Ascending aorta (tissue), 2 donors: ENCODE measurements at places on chromosomes 16 and 17. TPM values are rescaled to one million over a fixed set of nuclear protein-coding genes. Genes with fewer than 3 reads are reported as not detected.

DNA sequence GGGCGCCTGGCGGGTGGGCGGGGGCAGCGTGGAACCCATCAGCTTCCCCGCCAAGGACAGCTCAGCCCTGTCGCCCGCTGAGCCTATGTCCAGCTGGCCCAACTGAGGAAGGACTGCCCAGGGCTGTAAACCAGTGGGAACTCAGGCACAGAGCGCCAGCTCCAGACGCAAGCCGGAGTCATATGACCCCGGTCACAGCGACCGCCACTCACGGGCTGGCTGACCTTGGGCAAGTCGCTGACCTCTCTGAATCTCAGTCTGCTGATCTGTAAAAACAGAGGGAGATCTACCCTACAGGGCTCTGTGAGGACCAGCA lies 170.0 kb downstream of the C16orf78 start:
- H3K4me1 ChIP-seq = peaks cover 14% of the 10 kb centered on the region
- H3K4me3 ChIP-seq = no peak overlapping the region
- no peak overlapping the region for H3K27ac ChIP-seq
- no peaks in the 10 kb centered on the region for H3K27me3 ChIP-seq

GRCh38 chr17:58232707-58233156 lies 5.7 kb upstream of the LPO start:
- no peak for DNase-seq
- no peak overlapping the region for H3K4me3 ChIP-seq
- H3K27me3 ChIP-seq = no peaks in the 10 kb centered on the region
- no peaks in the 10 kb centered on the region for H3K4me1 ChIP-seq
- H3K27ac ChIP-seq = no peak overlapping the region

Gene IRF8
- total RNA-seq = 20.0 TPM

GRCh38 chr17:50935221-50935995 lies 69.3 kb upstream of the TOB1 start:
- peak; percentile 81 for DNase-seq
- no peaks in the 10 kb centered on the region for H3K27me3 ChIP-seq
- peaks cover 30% of the 10 kb centered on the region for H3K4me1 ChIP-seq
- peak overlapping the region; percentile 82 for H3K27ac ChIP-seq
- no peak overlapping the region for H3K4me3 ChIP-seq

Gene NACA2
- total RNA-seq = not detected

DNA sequence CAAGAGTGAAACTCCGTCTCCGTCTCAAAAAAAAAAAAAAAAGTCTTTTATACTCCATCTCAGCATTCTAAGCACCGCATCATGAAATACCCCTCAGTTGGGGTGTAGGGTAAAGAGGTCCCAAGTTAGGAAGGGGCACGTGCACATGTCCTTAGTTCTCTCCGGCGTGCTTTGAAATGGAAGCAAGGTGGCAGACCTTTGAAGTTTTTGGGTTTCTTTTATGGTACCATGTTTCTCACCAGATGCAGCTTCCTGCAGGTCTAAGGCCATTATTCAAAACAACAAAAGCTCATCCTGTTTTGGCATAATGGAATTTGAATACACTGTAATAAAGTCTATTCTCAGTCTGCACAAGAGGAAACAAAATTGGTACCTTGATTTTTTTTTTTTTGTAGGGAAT lies 9.6 kb downstream of the EMC8 start:
- no peak overlapping the region for H3K27ac ChIP-seq
- no peak for DNase-seq
- no peaks in the 10 kb centered on the region for H3K27me3 ChIP-seq

Gene CHD9
- 56.9 TPM for total RNA-seq

GRCh38 chr16:57680842-57681375 lies 12.8 kb downstream of the ADGRG3 start:
- DNase-seq = no peak
- H3K27ac ChIP-seq = no peak overlapping the region
- H3K4me3 ChIP-seq = no peak overlapping the region
- no peaks in the 10 kb centered on the region for H3K36me3 ChIP-seq
- H3K27me3 ChIP-seq = no peaks in the 10 kb centered on the region

- H3K27ac ChIP-seq = no peak overlapping the region
- peaks cover 23% of the 10 kb centered on the region for H3K4me1 ChIP-seq
- DNase-seq = no peak
- no peaks in the 10 kb centered on the region for H3K27me3 ChIP-seq
- H3K4me3 ChIP-seq = no peak overlapping the region
These were observed 24.3 kb upstream of the COL1A1 start for GRCh38 chr17:50225701-50226240.

- H3K27me3 ChIP-seq = no peaks in the 10 kb centered on the region
- DNase-seq = no peak
- H3K4me3 ChIP-seq = no peak overlapping the region
- H3K36me3 ChIP-seq = no peaks in the 10 kb centered on the region
- no peaks in the 10 kb centered on the region for H3K4me1 ChIP-seq
These were observed 26.2 kb downstream of the TBX2 start for GRCh38 chr17:61425682-61426481.

Gene BTBD17
- not detected for total RNA-seq

GRCh38 chr17:11848330-11848729 lies 148.9 kb downstream of the ZNF18 start:
- no peaks in the 10 kb centered on the region for H3K36me3 ChIP-seq
- peaks cover 5% of the 10 kb centered on the region for H3K4me1 ChIP-seq
- H3K27ac ChIP-seq = no peak overlapping the region
- no peak for DNase-seq
- H3K27me3 ChIP-seq = no peaks in the 10 kb centered on the region
- no peak overlapping the region for H3K4me3 ChIP-seq

Gene NPB
- total RNA-seq = 1.5 TPM

Gene ZNF500
- total RNA-seq = 13.7 TPM

Gene KRT25
- total RNA-seq = not detected
